Effector memory CD4-positive, alpha-beta T cell (primary cell): ENCODE measurements at places on chromosomes 2 and 18.

DNA sequence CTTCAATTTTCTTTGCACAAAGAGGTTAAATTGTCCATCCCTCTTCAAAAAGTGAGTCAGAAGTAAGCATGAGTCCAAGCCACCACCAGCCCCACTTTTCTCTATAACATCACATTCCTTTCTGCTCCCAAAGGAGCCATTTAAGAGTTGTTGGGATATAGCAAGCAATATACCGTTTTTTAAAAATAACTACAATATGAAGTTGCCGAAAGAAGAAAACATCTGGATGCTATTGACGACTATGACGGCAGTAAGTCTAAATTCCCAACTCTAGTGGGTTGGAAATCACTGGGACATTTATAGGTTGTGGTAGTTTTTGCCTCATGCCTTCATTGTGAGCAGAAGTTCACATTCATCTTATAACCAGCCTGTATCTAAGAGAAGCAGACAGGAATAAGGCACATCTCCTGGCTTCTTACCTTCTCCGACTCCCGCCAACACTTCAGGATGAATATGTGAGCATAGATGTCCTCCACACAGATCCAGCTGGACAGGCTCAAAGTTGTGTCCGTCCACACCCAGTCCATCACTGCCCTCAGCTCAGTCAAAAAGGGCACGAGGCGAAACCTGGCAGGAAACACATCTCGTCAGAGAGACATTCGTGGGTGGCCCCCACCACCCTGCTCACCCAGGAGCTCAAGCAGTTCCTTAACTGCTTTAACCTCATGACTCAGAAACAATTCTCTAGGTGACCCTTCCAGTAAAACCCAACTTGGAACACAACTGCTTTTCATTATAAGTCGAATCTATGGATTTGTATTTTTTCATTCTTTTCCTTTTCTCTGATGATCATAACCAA, 163.6 kb downstream of the NAPG start:
- no peak for DNase-seq

DNA sequence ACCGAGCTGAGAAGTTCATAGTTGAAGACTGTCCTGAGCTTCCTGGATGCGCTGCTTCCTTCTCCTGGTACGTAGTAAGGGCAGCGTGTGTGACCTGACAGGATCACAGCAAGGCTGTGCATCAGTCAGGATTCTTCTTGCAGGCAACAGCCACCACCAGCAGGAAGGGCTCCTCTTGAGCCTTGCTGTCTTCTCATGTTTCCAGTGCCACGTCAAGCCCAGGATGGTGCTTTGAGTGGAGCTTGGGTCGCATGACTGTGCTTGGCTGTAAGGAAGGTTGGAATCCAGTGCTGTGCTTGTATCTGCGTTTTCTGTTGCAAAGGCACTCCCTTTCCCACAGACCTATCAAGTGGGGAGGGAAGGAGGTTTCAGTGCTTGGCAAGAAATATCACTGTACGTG, 194.3 kb downstream of the LDLRAD4 start:
- DNase-seq, result no peak

DNA sequence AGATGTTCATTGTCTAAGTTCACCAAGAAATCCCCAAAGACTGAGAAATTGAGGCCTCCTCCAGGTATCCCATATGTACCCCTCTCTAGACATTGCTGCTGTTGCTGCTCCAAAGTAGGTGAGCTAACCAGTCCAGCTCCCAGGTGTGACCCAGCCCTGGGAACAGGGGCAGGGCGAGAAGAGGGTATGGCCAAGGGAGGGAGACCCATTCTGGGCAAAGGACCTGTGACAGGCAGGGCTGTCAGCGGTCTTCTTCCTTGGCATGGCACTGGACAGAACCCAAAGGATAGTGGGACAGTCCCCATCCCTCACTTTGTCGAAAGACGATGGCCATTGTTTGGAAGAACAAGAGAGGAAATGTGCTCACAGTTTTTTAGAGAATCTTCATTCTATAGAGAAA, 7.2 kb upstream of the INO80C start:
- no peak for DNase-seq

DNA sequence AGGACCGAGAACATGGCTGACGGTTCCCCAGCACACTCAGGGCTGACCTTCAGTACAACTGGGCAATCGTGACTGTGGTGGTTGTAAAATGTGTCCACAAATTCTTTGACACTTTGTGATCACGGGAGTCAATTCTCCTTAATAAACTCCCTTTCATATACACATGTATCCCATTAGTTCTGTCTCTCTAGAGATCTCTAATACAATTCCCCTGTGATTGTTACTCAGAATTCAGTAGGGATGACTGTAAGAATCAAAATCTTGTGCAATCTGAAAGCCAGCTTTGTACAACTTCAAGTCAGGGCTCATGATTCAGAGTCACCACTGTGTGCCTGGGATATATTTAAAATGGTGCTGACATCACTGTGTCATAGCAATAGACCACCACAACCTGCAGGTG, 89.5 kb upstream of the LMAN1 start:
- DNase-seq, result no peak

- no peak for DNase-seq
Observed at GRCh38 chr2:67660871-67661270, 263.7 kb downstream of the ETAA1 start.

DNA sequence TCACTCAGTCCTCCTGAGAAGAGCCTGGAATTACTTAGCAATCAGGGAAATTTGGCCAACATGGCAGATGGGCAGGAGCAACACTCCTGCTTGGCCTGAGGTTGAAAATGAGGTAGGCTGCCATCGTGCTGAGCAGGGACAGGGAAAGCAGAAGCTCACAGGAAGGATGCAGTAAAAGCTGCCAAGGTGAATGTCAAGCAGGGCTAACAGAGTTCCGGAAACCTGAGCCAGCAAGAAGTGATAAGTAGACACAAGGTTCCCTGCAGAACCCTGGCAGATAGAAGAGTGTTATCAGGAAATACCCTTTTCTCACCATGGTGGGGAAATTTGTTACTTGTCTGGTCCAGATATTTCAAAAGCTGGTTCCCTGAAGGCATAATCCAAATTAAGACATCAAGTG, 454.3 kb upstream of the MEX3C start:
- DNase-seq, result no peak

- no peak for DNase-seq
Observed at GRCh38 chr2:1598800-1599199, 145.5 kb downstream of the PXDN start.

DNA sequence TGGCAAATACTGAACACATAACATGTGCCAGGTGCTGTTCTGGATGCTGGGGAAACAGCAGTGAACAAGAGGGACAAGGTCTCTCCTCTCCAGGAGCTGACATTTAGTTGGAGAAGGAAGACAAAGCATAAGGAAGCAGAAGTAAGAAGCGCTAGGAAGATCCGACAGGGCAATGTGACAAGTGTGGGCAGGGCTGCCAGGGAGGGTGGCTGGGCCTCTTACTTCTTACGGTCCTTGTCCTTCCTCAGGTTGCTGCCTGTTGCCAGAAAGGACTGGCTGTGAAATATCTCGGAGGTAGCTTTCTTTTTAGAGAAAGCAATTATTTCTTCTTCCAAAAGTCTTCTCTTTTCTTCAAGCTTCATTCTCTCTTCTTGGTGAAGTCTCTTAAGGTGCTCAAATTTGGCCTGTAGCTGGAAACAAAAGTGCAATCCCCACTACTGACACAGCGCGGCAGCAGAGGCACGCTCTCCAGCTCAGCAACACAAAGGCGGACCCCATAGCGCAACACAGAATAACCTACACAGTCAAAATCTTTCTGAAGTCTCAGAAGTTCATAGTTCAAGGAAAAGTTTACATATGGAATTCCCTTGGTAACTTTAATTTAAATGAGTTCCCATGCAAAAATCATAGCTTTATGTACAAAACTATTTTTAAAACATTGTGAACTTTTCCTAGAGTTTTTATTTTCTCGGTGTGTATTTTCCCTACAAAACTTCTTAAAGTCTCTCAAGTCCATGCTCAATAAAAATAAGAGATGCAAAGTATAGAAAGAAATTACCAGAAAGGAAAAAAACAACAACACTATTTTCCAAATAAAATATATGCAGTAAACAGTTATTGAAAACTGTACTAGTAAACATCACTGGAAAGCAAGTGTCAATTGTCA, 67.7 kb downstream of the SEPTIN10 start:
- DNase-seq, result no peak

DNA sequence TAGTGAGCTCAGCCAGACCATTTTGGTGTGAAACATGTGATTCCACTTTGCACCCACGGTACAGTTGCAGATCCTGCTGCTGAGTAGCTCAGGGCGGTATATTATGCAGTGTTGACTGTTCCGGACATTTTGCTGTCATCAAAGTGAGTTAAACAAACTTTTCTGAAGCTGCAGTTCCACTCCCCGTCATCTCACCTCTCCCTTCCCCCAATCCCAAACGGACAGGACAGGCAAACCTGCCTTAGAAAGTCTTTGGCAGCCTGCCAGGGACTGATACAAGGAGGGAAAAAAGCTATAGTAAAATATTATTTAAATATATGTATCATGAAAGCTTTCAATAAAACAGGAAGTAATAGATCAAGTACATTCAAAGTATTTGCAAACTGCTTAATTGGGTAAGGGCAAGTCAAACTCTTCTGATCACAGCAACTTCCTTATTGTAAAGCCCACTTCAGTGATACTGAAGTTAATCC, 35.5 kb upstream of the SP5 start:
- DNase-seq, result no peak

DNA sequence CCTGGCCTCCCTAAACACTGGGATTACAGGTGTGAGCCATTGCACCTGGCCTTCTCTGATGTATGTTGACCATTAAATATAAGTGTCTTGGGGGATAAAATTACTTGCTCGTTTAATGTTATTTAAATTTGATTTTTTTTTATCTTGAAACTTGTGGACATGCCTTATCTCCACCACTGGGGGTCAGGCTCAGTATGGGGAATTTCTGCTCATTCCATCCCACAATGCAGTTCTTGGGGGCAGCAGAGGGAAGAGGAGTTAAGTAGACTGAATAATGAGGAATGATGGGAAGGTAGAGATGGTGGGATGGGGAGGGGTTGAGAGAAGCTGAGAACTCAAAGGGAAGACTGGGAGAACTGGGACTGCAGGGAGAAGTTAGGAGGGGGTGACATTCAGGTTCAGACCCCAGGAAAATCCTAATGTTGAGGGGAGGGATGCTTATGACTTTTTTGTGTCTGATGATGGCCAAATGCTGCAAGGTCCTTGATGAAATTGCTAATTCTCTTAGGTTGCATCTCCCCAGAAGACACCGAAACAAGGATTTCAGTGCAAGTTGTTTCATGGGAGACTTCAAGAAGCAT, 174.2 kb downstream of the MIB1 start:
- DNase-seq, result no peak

- no peak for DNase-seq
Observed at GRCh38 chr2:189628817-189629530, 32.3 kb upstream of the ASNSD1 start.

- DNase-seq, result no peak
Observed at GRCh38 chr2:95374451-95374920, 28.0 kb upstream of the FAHD2A start.

DNA sequence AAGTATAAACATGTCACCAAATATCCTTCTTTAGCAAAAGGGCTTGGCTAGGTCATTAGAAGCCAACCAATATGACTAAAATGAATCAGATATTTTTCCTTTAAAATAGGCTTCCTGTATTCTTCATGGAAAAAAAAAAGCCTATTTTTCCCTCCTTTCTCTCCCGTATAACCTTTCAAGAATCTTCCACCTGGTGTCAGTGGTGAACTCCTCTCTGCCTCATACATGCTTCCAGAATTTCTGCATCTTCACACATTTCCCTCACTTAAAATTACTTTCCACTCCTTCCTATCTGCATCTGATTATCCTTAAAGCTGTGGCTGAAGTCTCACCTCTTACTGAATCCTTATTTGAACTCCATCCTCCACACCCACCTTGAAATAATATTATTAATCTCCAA, 116.9 kb upstream of the FANCL start:
- DNase-seq, result no peak

DNA sequence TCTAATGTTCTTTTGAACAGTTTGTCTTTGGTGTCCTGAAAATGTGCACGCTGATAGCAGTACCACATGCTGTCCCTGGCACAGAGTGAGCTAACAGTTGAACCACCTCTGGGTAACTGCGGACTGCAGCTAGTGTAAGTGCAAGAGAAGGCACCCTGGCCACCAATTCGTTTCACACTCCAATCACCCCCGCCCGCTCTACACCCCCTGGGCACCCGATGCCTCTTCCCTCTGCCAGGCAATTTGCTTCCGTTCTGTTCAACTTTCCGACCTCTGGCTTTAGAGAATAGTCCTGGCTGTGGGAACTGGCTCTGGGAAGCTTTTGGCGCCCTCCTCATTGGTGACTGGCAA, 1.4 kb downstream of the DOCK10 start:
- no peak for DNase-seq

DNA sequence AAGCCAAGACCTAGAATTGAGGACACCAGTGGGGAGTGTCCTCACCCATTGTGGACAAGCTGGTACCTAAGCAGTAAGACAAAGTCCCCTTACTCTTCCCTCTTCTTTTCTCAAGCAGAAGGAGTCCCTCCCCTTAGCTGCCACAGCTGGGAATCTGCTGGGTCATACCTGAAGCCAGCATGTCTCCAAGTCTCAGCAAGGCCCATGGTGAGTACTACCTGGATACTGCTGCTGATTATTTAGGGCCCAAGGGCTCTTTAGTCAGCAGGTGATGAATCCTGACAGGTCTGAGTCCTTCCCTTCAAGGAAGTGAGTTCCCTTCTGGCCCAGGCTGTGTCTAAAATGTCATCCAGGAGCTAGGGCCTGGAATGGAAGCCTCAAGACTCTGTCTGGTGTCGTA, 198.6 kb upstream of the STK17B start:
- DNase-seq, result no peak

DNA sequence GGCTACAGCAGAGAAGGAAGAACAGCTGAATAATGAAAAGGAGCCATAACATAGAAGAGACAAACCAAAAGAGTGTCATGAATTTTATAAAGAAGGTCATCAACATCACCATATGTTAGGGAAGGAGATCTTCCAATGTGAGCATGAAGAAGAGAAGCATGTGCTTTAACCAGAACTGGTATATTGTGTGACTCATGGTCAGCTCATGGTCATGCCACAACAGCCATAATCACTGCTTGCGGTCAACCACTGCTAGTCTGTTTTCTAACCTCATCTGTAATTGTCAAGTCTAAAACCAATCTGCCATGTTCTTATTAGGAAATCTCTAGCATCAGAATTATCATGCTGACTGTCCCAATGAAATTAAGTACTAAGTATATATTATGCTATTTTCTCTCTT, 204.1 kb upstream of the VRK2 start:
- DNase-seq, result no peak

- DNase-seq, result no peak
Observed at GRCh38 chr18:50594012-50594411, 34.1 kb downstream of the MAPK4 start.

DNA sequence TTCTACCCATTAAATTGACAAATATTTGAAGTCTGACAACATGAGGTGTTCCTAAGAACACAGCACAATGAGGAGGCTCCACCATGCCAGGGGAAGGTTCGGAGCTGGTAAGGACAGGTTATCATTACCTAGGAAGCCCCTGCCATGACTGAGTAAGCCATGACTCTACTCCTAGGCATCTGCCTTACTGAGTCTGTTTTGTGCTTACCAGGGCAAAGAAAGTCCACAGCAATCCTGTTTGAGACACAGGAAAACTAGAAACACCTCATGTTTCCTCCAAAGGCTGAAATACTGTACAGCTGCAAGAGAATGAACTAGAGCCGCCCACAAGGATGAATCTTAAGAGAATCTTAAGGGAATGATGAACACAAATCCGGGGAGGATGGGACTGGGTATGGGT, 11.6 kb downstream of the TGFBRAP1 start:
- no peak for DNase-seq

GRCh38 chr2:20221555-20221973, 3.4 kb downstream of the SDC1 start:
- DNase-seq, result no peak

GRCh38 chr2:12073217-12073852, 326.9 kb downstream of the LPIN1 start:
- DNase-seq, result no peak

GRCh38 chr2:696463-696862, 19.3 kb upstream of the TMEM18 start:
- DNase-seq, result no peak
